ENCODE measurements at places on chromosomes 6 and 20. TPM values are rescaled to one million over a fixed set of nuclear protein-coding genes. Genes with fewer than 3 reads are reported as not detected.
A peak's percentile ranks its signal among the peaks of the same experiment; 100 is the strongest.

DNA sequence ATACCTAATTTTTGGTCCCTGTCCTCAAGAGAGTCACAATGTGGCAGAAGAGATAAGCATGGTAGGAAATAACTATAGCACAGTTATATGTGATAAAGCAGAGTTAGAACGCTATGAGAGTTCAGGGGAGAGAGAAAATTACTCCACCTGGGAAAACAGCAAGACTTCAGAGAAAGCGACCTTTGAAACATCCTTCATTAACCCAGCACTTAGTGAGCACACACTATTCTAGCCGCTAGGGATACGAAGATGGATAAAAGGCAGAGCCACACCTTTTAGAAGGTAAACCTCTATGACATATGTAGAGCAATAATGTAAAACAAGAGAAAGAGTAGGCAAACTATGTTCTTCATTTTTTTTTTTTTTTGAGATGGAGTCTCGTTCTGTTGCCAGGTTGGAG is 264.3 kb downstream of the PTPRK start:
- no peaks in the 10 kb centered on the region for H3K27me3 ChIP-seq
- H3K4me3 ChIP-seq: no peak overlapping the region
- H3K27ac ChIP-seq: no peak overlapping the region
- no peak for DNase-seq
- H3K36me3 ChIP-seq: no peaks in the 10 kb centered on the region
- peaks cover 11% of the 10 kb centered on the region for H3K4me1 ChIP-seq

- no peaks in the 10 kb centered on the region for H3K36me3 ChIP-seq
- no peak overlapping the region for H3K4me3 ChIP-seq
- no peak overlapping the region for H3K27ac ChIP-seq
- DNase-seq: no peak
These were observed 96.2 kb upstream of the CCDC167 start for GRCh38 chr6:37595859-37596258.

DNA sequence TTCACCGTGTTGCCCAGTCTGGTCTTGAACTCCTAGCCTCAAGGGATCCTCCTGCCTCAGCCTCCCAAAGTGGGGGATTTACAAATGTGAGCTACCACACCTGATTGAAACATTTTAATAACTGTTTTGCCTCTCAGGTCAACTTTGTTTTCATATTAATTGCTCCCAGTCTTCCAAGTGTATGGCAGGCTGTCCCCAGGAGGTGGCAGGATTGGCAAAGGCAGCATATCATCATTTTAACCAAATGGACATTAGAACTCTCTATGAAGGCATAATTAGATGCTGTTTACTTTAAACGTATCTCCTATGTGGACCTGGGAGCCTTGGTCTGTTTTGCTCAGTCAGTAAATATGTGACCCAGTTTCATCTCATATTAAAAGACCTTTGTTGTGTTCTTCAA is 59.2 kb upstream of the CSE1L start:
- peaks cover 99% of the 10 kb centered on the region for H3K36me3 ChIP-seq
- no peak overlapping the region for H3K4me3 ChIP-seq
- H3K27ac ChIP-seq: no peak overlapping the region
- H3K4me1 ChIP-seq: no peaks in the 10 kb centered on the region
- H3K27me3 ChIP-seq: no peaks in the 10 kb centered on the region

GRCh38 chr20:62704341-62704948 is 4.2 kb upstream of the NTSR1 start:
- H3K27ac ChIP-seq: peak overlapping the region; percentile 18
- H3K4me1 ChIP-seq: peaks cover 22% of the 10 kb centered on the region
- H3K36me3 ChIP-seq: no peaks in the 10 kb centered on the region
- H3K27me3 ChIP-seq: peaks cover 46% of the 10 kb centered on the region
- no peak overlapping the region for H3K4me3 ChIP-seq

- H3K36me3 ChIP-seq: no peaks in the 10 kb centered on the region
- H3K4me1 ChIP-seq: no peaks in the 10 kb centered on the region
- H3K4me3 ChIP-seq: no peak overlapping the region
- no peaks in the 10 kb centered on the region for H3K27me3 ChIP-seq
- no peak overlapping the region for H3K27ac ChIP-seq
These were observed 980.0 kb downstream of the EYS start for GRCh38 chr6:64727075-64727474.

- H3K4me1 ChIP-seq: peaks cover 56% of the 10 kb centered on the region
- no peak overlapping the region for H3K4me3 ChIP-seq
- no peak overlapping the region for H3K27ac ChIP-seq
- DNase-seq: no peak
- H3K27me3 ChIP-seq: no peaks in the 10 kb centered on the region
- H3K36me3 ChIP-seq: no peaks in the 10 kb centered on the region
These were observed 31.9 kb downstream of the ARID1B start for GRCh38 chr6:156809034-156809433.

- H3K4me1 ChIP-seq: no peaks in the 10 kb centered on the region
- no peak for DNase-seq
- no peak overlapping the region for H3K27ac ChIP-seq
- no peaks in the 10 kb centered on the region for H3K36me3 ChIP-seq
- H3K27me3 ChIP-seq: no peaks in the 10 kb centered on the region
These were observed 185.7 kb downstream of the CDKAL1 start for GRCh38 chr6:20719980-20720379.

- peaks cover 10% of the 10 kb centered on the region for H3K27me3 ChIP-seq
- no peak overlapping the region for H3K27ac ChIP-seq
- DNase-seq: no peak
- H3K4me1 ChIP-seq: peaks cover 50% of the 10 kb centered on the region
- H3K36me3 ChIP-seq: no peaks in the 10 kb centered on the region
These were observed 35.6 kb upstream of the SLCO4A1 start for GRCh38 chr20:62606551-62607201.

GRCh38 chr6:141539617-141540016 is 593.1 kb upstream of the GJE1 start:
- H3K27ac ChIP-seq: no peak overlapping the region
- DNase-seq: no peak
- no peaks in the 10 kb centered on the region for H3K27me3 ChIP-seq
- no peaks in the 10 kb centered on the region for H3K4me1 ChIP-seq
- H3K36me3 ChIP-seq: no peaks in the 10 kb centered on the region
- H3K4me3 ChIP-seq: no peak overlapping the region

DNA sequence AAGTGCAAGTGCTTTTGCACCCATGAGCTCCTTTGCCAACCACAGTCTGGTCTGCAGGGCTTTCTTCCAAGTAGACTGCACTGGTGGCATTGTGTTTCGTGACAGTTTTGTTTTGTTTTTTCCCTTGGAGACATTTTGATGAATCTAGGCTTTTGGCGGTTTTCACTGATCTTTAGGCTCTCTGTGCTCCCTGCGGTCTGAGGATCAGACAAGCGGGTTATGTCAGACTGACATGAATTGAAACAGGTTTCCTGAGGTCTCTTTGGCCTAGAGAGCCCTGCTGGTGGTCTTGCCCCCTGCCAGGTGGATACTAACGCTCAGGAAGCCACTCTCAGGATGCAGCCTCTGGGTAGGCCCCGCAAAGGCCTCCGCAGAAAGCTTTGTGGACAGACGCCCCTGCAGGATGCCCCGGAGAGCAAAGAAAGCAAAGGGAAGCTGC is 555.4 kb upstream of the AGPAT4 start:
- no peak for DNase-seq
- no peaks in the 10 kb centered on the region for H3K36me3 ChIP-seq
- no peaks in the 10 kb centered on the region for H3K4me1 ChIP-seq
- H3K27ac ChIP-seq: no peak overlapping the region

- H3K36me3 ChIP-seq: no peaks in the 10 kb centered on the region
- H3K4me3 ChIP-seq: no peak overlapping the region
- H3K27me3 ChIP-seq: no peaks in the 10 kb centered on the region
- H3K27ac ChIP-seq: no peak overlapping the region
- H3K4me1 ChIP-seq: peaks cover 24% of the 10 kb centered on the region
- DNase-seq: no peak
These were observed 1.3 kb downstream of the PRND start for GRCh38 chr20:4722993-4723392.

DNA sequence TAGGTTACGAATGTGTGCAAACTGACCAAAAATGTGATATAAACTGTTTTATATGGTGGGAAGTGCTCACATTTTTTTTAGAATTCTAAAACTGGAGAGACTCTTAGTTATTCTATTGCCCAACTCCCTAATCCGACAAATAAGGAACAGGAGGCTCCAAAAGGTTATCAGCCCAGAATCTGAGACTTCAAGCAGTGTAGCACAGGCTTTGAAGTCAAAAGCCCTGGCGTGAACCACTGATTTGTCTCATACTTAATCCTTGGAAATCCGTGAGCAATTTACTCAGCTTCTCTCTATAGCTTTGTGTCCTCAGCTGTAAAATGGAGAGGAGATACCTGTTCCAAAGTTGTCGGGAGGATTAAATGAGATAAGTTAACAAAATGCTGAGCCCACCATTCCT is 368.8 kb upstream of the SASH1 start:
- no peak overlapping the region for H3K27ac ChIP-seq
- DNase-seq: no peak
- H3K36me3 ChIP-seq: no peaks in the 10 kb centered on the region
- H3K4me1 ChIP-seq: no peaks in the 10 kb centered on the region

- H3K27ac ChIP-seq: no peak overlapping the region
- no peak overlapping the region for H3K4me3 ChIP-seq
- H3K4me1 ChIP-seq: no peaks in the 10 kb centered on the region
- H3K27me3 ChIP-seq: no peaks in the 10 kb centered on the region
These were observed 119.7 kb downstream of the ALDH8A1 start for GRCh38 chr6:134830194-134830593.

DNA sequence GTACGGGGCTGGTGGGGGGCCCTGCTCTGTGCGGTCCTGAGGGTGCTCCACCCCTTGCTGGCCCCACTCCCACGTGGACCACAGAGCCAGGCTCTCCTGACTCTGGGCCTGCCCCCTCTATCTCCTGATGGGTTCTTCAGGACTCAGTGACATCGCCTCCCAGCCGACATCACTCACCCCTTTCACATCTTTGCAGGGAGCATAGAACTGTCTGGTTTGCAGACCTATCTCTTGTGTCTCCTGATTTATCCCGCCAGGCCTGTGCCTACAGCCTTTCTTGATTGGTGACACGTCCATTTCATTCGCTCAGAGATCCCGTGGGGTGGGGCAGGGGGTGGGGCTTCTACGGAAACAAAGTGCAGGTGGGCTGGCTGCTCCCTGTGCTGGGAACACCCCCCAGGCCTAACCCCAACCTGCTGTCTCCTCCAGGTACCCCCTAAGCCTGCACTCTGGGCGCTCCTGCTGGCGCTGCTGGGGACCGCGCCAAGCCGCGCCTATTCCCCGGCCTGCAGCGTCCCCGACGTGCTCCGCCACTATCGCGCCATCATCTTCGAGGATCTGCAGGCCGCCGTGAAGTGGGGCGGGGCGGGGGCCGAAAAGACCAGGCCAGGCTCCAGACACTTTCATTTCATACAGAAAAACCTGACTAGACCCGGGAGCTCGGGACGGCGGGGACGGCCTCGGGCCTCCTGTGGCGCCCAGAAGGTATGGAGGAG is 1.7 kb downstream of the C20orf204 start:
- H3K27ac ChIP-seq: peak overlapping the region; percentile 86
- DNase-seq: no peak
- peaks cover 38% of the 10 kb centered on the region for H3K27me3 ChIP-seq
- peaks cover 23% of the 10 kb centered on the region for H3K36me3 ChIP-seq

GRCh38 chr20:38130687-38131587 is 34.1 kb downstream of the TGM2 start:
- H3K36me3 ChIP-seq: peaks cover 54% of the 10 kb centered on the region
- DNase-seq: peak; percentile 36
- no peak overlapping the region for H3K4me3 ChIP-seq
- H3K27ac ChIP-seq: no peak overlapping the region

DNA sequence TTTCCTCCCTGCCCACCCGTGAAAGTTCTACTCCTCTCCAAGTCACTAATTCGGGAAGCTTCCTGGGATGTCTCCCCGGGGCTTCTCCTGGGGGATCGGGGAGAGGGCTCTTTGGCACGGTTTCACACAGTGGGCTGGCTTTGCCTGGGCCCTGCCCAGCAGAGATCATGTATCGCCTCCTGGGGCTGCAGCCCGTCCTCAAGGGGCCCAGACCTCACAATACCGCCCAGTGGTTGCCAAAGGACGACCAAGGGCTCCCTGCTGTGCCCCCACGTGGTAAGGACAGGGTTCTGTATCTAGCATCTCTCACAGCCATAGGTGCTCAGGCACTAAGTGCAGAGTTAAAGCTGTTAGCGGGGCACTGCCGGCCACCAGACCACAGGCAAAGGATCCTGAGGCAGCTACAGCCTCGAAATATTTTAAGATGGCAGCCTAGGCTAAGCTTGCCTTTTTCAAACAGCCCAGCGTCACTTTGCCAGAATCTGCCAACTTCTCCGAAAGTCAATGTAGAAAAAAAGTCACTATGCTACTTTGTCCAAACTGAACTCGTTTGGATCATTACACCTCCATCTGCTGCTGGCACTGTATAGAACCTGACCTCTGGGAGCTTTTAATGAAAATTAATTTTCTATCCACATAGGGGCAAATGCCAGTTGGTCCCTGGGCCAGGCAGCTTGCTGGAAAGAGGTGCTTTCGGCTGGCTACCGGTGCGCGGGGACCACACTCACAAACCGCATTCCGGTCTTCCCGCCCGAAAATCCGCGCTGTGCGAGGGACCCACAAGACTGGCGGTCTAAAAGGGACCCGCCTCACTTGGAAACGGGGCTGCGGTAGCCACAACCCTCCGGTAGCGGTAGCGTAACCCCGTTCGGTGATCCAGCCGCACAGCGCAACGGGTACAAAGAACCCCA is 1.3 kb upstream of the NNAT start:
- no peak for DNase-seq
- peaks cover 71% of the 10 kb centered on the region for H3K4me1 ChIP-seq
- H3K27ac ChIP-seq: peak overlapping the region; percentile 14
- H3K27me3 ChIP-seq: no peaks in the 10 kb centered on the region
- peaks cover 26% of the 10 kb centered on the region for H3K36me3 ChIP-seq
- no peak overlapping the region for H3K4me3 ChIP-seq

GRCh38 chr6:84758486-84758885 is 5.9 kb downstream of the TBX18 start:
- H3K36me3 ChIP-seq: no peaks in the 10 kb centered on the region
- H3K27ac ChIP-seq: no peak overlapping the region
- no peak for DNase-seq
- no peak overlapping the region for H3K4me3 ChIP-seq
- H3K27me3 ChIP-seq: peaks cover 59% of the 10 kb centered on the region
- peaks cover under 1% of the 10 kb centered on the region for H3K4me1 ChIP-seq

- H3K4me1 ChIP-seq: no peaks in the 10 kb centered on the region
- H3K27ac ChIP-seq: no peak overlapping the region
- no peaks in the 10 kb centered on the region for H3K36me3 ChIP-seq
- no peak overlapping the region for H3K4me3 ChIP-seq
- H3K27me3 ChIP-seq: no peaks in the 10 kb centered on the region
These were observed 106.8 kb upstream of the DOK5 start for GRCh38 chr20:54368570-54368969.

- H3K27me3 ChIP-seq: no peaks in the 10 kb centered on the region
- H3K4me3 ChIP-seq: no peak overlapping the region
- DNase-seq: no peak
- H3K27ac ChIP-seq: no peak overlapping the region
- no peaks in the 10 kb centered on the region for H3K4me1 ChIP-seq
These were observed 229.0 kb downstream of the ZNF217 start for GRCh38 chr20:53364646-53365045.

- H3K4me3 ChIP-seq: no peak overlapping the region
- H3K4me1 ChIP-seq: no peaks in the 10 kb centered on the region
- H3K36me3 ChIP-seq: no peaks in the 10 kb centered on the region
- no peak overlapping the region for H3K27ac ChIP-seq
- H3K27me3 ChIP-seq: no peaks in the 10 kb centered on the region
These were observed 75.1 kb downstream of the CDC40 start for GRCh38 chr6:110255211-110255750.

LTV1 gene
- 22.5 TPM for total RNA-seq

LPIN3 gene
- 16.3 TPM for total RNA-seq

SOX12 gene
- 9.8 TPM for total RNA-seq

PGBD1 gene
- 3.5 TPM for total RNA-seq

PRSS35 gene
- 0.59 TPM for total RNA-seq

TCP11 gene
- total RNA-seq: not detected

CAPN11 gene
- total RNA-seq: 0.27 TPM

NPEPL1 gene
- 40.6 TPM for total RNA-seq

FHL5 gene
- total RNA-seq: 23.7 TPM

All from lower lobe of right lung (tissue), 2 donors.